MG63 (cell line): ENCODE measurements at places on chromosomes 2 and 18.

GRCh38 chr2:234858790-234859329, 93.0 kb upstream of the SH3BP4 start:
- DNase-seq, result no peak

- no peak for DNase-seq
These were observed 25.0 kb upstream of the SPP2 start for GRCh38 chr2:234025466-234025865.

DNA sequence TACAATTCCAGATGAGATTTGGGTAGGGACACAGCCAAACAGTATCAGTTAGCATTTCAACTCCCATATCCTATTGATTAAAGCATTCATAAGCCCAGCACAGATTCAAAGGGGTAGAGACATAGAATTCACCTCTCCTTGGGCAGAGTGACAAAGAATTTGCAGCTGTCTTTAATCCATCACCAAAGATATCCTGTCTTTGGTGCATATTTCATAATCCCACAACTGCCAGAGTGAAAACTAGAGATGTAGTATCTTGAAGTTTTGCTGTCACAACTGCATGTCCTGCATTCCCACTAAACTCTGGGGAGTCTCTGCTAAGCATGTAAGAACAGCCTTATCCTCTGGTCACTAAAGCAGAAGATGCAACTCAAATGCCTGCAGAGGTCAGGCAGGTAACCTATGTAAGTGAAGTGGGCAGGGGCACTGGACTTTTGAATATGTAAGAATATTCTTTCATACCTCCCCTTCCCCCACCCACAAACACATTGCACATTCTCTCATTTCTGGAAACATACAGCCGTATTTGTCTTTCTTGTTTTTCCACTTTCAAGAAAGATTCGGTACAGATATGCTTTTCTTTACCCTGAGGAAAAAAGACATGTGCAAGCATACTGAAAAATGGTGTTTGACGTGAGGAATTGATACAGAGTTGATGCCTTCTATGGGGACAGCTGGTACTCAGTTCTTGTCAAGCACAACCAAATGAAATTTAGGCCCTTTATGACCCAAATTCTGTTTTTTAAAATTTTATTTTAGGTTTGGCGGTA, 283.1 kb downstream of the SP3 start:
- no peak for DNase-seq

- DNase-seq, result no peak
These were observed 363.6 kb downstream of the RNF144A start for GRCh38 chr2:7280790-7281189.

DNA sequence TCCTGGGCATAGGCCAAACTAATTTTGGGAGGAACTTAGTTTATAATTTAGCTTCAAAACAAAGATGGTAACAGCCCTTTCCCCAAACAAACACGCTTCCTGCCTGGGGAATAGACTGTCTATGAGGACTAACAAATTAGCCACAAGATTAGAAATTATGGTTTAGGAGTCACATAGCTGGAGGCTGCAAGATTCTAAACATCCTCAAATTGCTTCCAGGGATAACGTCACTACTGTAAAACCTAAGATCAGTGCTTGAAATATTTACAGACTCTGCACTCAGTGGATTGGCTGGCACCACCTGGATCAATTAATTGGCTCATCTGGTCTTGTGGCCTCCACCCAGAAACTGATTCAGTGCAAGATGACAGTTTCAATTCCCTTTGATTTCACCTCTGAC, 118.0 kb upstream of the TACR1 start:
- DNase-seq, result no peak

- DNase-seq, result peak; percentile 21
These were observed 72.7 kb upstream of the MAP3K20 start for GRCh38 chr2:173002751-173003541.

DNA sequence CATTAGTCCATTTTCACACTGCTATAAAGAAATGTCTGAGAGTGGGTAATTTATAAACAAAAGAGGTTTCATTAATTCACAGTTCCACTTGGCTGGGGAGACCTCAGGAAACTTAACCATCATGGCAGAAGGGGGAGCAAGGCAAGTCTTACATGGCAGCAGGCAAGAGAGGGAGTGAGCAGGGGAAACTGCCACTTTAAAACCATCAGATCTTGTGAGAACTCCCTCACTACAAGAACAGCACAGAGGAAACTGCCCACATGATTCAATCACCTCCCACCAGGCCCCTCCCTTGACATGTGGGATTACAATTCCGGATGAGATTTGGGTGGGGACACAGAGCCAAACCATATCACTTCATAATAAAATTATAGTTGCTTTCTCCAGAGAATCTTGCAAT, 365.5 kb upstream of the ID2 start:
- DNase-seq, result no peak

- DNase-seq, result no peak
These were observed 86.0 kb upstream of the OTX1 start for GRCh38 chr2:62964671-62965070.

DNA sequence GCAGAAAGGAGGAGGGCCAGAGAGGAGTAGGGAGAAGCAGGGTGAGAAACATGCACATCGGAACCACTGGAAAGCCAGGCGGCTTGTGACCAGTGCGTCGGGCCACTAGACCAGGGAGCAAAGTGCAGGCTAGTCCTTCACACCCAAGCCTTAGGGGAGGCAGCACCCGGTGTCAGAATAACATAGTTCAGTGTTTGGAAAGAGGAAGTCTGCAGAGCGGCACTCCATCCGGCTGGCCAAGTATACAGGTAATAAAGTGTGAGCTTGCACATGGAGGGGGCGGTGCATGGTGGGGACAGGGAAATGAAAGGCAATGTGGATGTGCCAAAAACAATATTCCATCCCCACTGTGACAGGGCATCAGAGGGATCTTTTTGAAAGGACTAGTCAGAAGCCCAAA, 69.7 kb downstream of the ZNF521 start:
- no peak for DNase-seq

- DNase-seq, result no peak
These were observed 71.2 kb upstream of the COL3A1 start for GRCh38 chr2:188902901-188903491.

DNA sequence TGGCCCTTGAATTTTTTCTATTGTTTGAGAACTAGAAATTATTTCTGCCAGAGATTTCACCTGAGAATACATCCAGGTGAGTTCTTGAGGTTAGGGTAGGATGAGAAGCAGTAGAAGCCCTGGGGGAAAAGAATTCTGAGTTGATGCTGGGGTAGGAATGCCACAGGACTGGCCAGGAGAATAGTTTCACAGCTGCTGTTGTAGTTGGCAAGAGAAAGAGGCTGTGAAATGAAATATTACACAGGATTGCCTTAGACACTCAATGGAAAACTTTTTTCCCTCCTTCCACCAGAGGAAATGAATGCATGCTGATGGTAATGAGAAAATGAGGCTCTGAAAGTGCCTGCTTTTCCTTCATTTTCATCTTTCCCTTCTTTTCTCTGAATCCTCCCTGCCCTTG, 54.6 kb downstream of the PRKCE start:
- no peak for DNase-seq

- no peak for DNase-seq
These were observed 11.3 kb downstream of the NT5C1B start for GRCh38 chr2:18578033-18578432.
